ENCODE measurements at places on chromosomes 1 and 21.

DNA sequence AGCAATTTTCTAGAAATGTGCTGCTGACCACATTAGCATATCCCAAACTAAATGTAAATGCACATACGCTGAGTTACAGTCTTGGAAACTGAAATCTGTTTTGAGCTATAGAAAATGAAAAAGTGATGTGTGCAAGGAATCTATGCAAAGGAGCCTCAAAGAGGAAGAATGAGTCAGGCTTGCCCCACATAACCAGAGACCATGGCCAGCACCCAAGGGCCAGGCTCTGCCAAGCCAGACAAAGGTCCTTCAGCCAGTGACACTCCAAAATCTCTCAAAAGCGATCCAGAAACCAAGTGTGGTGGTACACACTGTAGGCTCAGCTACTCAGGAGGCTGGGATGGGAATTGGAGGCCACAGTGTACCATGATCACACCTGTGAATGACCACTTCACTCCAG lies 195.2 kb downstream of the TOMM20 start:
- DNase-seq: no peak

DNA sequence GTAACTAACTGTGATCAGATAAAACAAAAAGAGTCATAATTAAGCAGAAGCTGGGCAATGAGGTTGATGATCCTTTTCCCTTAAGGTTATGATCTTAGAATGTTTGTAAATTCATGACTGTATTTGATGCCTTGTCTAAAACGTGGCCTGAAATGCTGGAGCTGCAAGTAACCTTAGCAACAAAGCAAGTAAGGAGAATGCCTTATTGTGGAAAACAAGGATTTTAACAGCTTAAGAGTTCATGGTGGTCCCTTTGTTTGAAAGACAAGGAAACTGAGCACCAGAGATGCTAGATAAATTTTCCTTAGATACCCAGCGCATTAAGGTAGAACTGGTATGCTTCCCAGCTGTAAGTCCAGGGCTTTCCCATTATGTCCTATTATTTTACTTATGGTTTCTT lies 25.7 kb upstream of the XPR1 start:
- no peak for DNase-seq

DNA sequence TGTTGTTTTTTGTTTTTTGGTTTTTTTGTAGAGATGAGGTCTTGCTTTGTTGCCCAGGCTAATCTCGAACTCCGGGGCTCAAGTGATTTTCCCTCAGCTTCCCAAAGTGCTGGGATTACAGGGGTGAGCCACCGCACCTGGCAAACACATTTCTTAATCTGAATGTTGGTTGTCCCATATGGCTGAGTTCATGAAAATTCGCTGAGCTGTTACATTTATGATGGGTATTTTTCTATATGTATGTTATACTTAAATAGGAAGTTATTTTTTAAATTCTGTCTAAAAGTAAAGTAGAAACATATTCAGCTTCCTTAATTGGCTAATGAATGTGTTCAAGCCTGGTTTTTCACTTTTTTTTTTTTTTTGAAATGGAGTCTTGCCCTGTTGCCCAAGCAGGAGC lies 75.1 kb downstream of the ASH1L start:
- DNase-seq: no peak

DNA sequence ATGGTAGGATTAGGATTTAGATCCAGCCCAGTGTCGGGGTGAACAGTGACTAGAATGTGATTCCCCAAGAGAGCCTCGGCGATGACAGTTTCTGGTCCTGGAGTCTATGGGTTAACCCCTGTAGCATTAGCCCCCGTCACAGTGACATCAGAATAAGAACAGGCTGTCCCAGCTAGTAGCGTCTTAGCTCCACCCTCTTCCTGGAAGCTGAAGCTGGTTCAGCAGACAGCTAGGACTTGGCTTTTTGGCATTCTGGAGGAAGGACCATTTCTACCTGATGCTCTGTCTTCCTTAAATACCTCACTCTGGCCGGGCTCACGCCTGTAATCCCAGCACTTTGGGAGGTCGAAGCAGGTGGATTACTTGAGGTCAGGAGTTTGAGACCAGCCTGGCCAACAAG lies 5.0 kb downstream of the NDUFS2 start:
- DNase-seq: no peak

- no peak for DNase-seq
Measured at GRCh38 chr1:183191833-183192232, 5.8 kb downstream of the LAMC2 start.

GRCh38 chr1:155695072-155695471 lies 6.2 kb downstream of the DAP3 start:
- DNase-seq: no peak

GRCh38 chr1:41715441-41716095 lies 203.2 kb downstream of the HIVEP3 start:
- no peak for DNase-seq

- no peak for DNase-seq
Measured at GRCh38 chr1:13836136-13836535, 136.1 kb downstream of the PRDM2 start.

DNA sequence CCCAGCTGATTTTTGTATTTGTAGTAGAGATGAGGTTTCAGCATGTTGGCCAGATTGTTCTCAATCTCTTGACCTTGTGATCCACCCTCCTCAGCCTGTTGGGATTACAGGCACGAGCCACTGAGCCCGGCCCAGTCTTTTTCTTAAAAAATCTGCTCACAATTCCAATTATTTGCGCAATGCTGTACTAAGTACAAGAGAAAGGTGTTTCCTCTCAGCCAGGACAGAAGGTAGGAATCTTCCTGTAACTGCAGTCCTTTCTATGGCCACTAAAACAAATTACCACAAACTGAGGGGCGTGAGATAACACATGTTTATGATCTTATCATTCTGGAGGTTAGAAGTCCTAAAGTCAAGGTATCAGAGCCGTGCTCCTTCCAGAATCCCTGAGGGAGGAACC lies 6.9 kb upstream of the CBR3 start:
- no peak for DNase-seq

GRCh38 chr1:56938646-56939045 lies 27.2 kb downstream of the C8B start:
- DNase-seq: no peak

GRCh38 chr1:159532922-159533321 lies 2.9 kb downstream of the OR10J5 start:
- DNase-seq: no peak

- DNase-seq: no peak
Measured at GRCh38 chr21:46021398-46021797, 39.8 kb downstream of the COL6A1 start.

- DNase-seq: no peak
Measured at GRCh38 chr1:34452451-34452850, 275.7 kb downstream of the C1orf94 start.

DNA sequence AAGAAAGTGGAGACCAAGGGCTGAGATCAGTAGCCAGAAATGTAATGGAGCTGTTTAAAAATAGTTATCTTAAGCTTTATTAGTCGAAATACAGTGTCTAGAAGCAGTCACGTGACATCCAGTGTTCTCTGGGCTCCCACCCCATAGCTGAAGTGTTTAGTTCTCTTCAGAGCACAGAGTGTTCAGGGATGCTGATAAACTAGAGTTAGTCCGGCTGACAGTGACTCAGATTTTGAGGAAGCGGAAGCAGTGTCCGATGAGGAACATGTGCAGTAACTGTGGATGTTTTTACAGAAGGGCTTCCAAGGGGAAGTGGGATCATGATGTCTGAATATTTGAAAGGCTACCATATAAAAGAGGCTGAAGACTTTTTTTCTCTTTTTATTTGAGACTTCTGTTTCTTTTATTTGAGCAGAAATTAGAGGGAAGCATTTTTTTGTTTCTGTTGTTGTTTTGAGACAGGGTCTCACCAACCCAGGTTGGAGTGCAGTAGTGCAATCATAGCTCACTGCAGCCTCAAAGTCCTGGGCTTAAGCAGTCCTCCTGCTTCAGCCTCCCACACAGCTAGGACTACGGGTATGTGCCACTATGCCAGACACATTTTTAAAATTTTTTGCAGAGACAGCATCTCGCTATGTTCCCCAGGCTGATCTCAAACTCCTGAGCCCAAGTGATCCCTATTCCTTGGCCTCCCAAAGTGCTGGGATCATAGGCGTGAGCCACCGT lies 124.2 kb downstream of the GALNT2 start:
- no peak for DNase-seq

GRCh38 chr1:228778026-228778425 lies 42.7 kb downstream of the RHOU start:
- no peak for DNase-seq

- DNase-seq: no peak
Measured at GRCh38 chr1:178506177-178506576, 6.7 kb upstream of the TEX35 start.

GRCh38 chr1:89547563-89548116 lies 23.0 kb downstream of the LRRC8B start:
- DNase-seq: no peak

- no peak for DNase-seq
Measured at GRCh38 chr1:156431769-156432668, 63.0 kb downstream of the RHBG start.

- no peak for DNase-seq
Measured at GRCh38 chr1:46041974-46042373, 90.5 kb downstream of the PIK3R3 start.

- no peak for DNase-seq
Measured at GRCh38 chr1:106944721-106945120, 111.8 kb upstream of the PRMT6 start.

GRCh38 chr1:51044199-51044598 lies 57.8 kb upstream of the C1orf185 start:
- DNase-seq: no peak

DNA sequence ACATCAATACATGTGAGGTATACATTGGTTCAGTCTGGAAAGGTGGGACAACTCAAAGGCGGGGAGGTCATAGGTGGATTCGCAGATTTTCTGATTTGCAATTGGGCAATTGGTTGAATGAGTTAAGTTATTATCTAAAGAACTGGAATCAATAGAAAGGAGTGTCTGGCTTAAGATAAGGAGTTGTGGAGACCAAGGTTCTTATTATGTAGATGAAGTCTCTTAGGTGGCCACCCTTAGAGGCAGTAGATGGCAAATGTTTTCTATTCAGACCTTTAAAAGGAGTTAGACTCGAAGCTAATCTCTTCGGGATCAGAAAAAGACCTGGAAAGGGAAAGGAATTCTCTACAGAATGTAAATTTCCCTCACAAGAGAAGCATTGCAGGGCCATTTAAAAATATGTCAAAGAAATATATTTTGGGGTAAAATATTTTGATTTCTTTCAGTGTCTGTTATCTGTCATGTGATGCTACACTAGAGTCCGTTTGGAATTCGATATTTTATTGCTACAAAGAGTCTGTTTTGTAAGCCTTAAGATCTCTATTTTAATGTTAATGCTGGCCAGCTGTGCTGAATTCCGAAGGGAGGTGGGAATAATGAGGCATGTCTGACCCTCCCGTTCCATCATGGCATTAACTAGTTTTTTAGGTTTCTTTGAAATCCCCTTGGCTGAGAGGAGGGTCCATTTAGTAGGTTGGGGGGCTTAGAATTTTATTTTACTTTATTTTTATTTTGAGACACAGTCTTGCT lies 265.1 kb downstream of the PTPRU start:
- no peak for DNase-seq
